ENCODE measurements at places on chromosomes 2 and 18. TPM values are rescaled to one million over a fixed set of nuclear protein-coding genes. Genes with fewer than 3 reads are reported as not detected.

The SFT2D3 gene
- 6.4 TPM for total RNA-seq

The AQP4 gene
- total RNA-seq: 0.58 TPM

The UGP2 gene
- total RNA-seq: 291 TPM

The GPD2 gene
- 20.7 TPM for total RNA-seq

The HSBP1L1 gene
- 3.7 TPM for total RNA-seq

The AGAP1 gene
- 19.1 TPM for total RNA-seq

The GKN2 gene
- total RNA-seq: not detected

The SCN9A gene
- 5.2 TPM for total RNA-seq

The PLEKHH2 gene
- 15.3 TPM for total RNA-seq

The ARMC9 gene
- total RNA-seq: 6.6 TPM
